ENCODE measurements at places on chromosomes 16 and 17. TPM values are rescaled to one million over a fixed set of nuclear protein-coding genes. Genes with fewer than 3 reads are reported as not detected.

NPIPA3 gene
- total RNA-seq, result 0.85 TPM

COX4I1 gene
- 1,881 TPM for total RNA-seq

DNA sequence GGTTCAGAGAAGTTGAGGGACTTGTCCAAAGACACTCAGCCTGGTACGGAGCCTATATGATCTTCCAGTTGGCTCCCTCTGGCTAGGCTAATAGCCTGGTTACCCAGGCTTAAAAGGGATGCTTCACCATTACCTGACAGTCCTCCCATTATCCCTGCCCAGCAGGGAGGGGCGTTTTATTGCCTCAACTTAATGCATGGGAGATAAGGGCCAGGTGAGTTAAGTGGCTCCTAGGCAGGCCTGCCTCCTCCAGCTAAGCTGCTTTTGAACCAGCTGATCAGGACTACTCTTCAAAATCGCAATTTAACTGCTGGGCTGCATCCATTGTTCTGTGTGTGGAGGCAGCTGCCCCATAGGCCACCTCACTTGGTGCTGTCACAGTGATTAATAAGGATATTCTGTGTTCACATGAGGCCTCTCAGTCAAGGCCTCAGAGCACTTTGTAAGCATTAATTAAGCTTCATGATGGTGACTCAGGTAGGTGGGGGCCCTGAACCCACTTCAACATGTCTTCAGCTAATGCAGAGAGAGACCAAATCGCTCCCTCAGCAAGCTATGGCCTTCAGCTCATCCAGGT lies 27.9 kb downstream of the SMPD3 start:
- H3K27me3 ChIP-seq, result no peaks in the 10 kb centered on the region
- H3K36me3 ChIP-seq, result no peaks in the 10 kb centered on the region
- no peaks in the 10 kb centered on the region for H3K4me1 ChIP-seq
- no peak overlapping the region for H3K4me3 ChIP-seq
- DNase-seq, result no peak

- H3K36me3 ChIP-seq, result no peaks in the 10 kb centered on the region
- no peaks in the 10 kb centered on the region for H3K27me3 ChIP-seq
- DNase-seq, result no peak
- H3K4me1 ChIP-seq, result peaks cover 35% of the 10 kb centered on the region
- H3K27ac ChIP-seq, result no peak overlapping the region
Observed at GRCh38 chr17:43636426-43636825, 25.3 kb downstream of the MEOX1 start.

DNA sequence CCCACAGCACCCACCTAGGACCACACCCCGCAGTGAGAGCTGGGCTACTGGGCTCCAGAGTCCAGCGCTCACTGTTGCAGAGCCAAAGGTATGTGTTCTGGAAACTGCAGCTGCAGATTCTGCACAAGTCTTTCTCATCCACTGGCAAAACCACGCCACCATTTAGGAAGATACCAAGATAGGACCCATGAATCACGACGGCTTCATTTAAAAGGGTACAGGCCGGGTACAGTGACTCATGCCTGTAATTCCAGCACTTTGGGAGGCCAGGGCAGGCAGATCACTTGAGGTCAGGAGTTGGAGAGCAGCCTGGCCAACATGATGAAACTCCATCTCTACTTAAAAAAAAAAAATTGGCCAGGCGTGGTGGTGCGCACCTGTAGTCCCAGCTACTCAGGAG lies 18.8 kb downstream of the FOXF1 start:
- H3K27me3 ChIP-seq, result peaks cover 9% of the 10 kb centered on the region
- no peak overlapping the region for H3K27ac ChIP-seq
- peaks cover 22% of the 10 kb centered on the region for H3K36me3 ChIP-seq

- no peak for DNase-seq
- peaks cover 7% of the 10 kb centered on the region for H3K4me1 ChIP-seq
- H3K27me3 ChIP-seq, result peaks cover 8% of the 10 kb centered on the region
- no peaks in the 10 kb centered on the region for H3K36me3 ChIP-seq
- no peak overlapping the region for H3K27ac ChIP-seq
Observed at GRCh38 chr17:73427198-73427597, 115.4 kb upstream of the CDC42EP4 start.

DNA sequence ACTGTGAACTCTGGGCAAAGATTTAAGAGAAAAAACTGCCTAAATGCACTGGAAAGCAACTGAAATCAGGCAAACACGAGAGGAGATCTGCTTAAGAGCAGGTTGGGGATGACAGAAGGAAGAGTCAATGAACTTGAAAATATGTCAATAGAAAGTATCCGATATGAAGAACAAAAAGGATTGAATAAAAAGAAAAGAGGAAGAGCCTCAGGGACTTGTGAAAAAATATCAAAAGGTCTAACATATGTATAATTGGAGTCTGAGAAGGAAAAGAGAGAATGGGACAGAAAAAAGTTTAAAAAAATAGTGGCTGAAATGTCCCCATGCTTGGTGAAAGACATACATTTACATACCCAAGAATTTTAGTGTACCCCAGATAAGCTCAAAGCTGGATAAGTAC lies 195.5 kb downstream of the COPRS start:
- DNase-seq, result no peak
- H3K4me1 ChIP-seq, result no peaks in the 10 kb centered on the region
- H3K27ac ChIP-seq, result no peak overlapping the region

DNA sequence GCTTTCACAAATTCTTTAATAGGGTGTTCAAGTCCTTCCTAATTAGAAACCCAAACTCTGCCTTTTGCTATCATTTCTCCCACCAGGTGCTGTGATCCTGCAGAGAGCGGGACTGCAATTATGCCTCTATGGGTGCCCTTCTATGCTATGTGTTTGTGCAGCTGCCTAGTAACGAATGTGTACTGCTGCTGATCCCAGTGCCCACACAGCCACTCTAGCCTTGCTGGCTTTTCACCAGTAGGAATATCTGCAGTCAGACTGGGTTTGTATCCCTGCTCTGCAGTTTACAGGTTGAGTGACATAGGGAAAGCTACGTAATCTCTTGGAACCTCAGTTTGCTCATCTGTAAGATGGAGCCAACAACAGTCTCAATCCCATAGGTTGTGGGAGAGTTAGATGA lies 179.6 kb upstream of the IRX3 start:
- no peaks in the 10 kb centered on the region for H3K36me3 ChIP-seq
- no peaks in the 10 kb centered on the region for H3K27me3 ChIP-seq
- no peaks in the 10 kb centered on the region for H3K4me1 ChIP-seq
- H3K4me3 ChIP-seq, result no peak overlapping the region
- no peak for DNase-seq
- no peak overlapping the region for H3K27ac ChIP-seq

All from left ventricle myocardium inferior (tissue), 1 donor.